ENCODE measurements at places on chromosomes 16 and 17. TPM values are rescaled to one million over a fixed set of nuclear protein-coding genes. Genes with fewer than 3 reads are reported as not detected.

The NTN1 gene
- total RNA-seq: 0.12 TPM

The CCL14 gene
- not detected for total RNA-seq

The KRT20 gene
- total RNA-seq: not detected

The GABARAPL2 gene
- total RNA-seq: 66.2 TPM
